Activated CD8-positive, alpha-beta memory T cell treated with anti-CD3 and anti-CD28 coated beads for 1 hour (primary cell): ENCODE measurements at places on chromosomes 5 and 9.
A peak's percentile ranks its signal among the peaks of the same experiment; 100 is the strongest.

- DNase-seq: peak; percentile 88
Measured at GRCh38 chr9:127224883-127225739, 39.5 kb upstream of the GARNL3 start.

DNA sequence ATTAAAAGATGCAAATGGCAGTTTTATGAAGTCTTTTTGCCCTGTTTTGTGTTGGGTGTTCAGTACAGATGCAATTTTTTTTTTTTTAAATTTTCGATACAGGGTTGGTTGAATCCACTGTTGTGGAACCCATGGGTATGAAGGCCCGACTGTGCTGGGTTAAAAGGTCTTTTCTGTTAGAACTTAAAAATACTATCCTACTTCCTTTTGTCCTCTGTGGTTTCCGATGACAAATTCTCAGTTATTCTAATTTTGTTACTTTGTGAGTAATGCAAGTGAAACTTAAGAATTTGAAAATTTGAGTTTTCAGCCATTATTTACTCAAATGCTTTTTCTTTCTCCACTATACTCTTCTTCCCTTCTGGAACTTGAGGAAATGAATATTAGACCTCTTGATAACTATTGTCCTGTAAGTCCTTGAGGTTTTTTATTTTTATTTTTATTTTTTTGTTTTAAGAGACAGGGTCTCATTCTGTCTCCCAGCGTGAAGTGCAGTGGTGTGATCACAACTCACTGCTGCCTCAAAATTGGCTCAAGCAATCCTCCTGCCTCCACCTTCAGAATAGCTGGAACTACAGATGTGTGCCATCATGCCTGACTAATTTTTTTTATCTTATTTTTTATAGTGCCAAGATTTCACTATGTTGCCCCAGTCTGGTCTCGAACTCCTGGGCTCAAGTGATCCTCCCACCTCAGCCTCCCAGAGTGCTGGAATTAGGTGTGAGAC is 67.5 kb downstream of the ZCCHC7 start:
- no peak for DNase-seq

GRCh38 chr5:57416278-57416994 is 66.2 kb downstream of the ACTBL2 start:
- DNase-seq: no peak

GRCh38 chr9:27474305-27474704 is 49.8 kb upstream of the IFNK start:
- no peak for DNase-seq

GRCh38 chr9:19748278-19749126 is 40.3 kb downstream of the SLC24A2 start:
- no peak for DNase-seq

DNA sequence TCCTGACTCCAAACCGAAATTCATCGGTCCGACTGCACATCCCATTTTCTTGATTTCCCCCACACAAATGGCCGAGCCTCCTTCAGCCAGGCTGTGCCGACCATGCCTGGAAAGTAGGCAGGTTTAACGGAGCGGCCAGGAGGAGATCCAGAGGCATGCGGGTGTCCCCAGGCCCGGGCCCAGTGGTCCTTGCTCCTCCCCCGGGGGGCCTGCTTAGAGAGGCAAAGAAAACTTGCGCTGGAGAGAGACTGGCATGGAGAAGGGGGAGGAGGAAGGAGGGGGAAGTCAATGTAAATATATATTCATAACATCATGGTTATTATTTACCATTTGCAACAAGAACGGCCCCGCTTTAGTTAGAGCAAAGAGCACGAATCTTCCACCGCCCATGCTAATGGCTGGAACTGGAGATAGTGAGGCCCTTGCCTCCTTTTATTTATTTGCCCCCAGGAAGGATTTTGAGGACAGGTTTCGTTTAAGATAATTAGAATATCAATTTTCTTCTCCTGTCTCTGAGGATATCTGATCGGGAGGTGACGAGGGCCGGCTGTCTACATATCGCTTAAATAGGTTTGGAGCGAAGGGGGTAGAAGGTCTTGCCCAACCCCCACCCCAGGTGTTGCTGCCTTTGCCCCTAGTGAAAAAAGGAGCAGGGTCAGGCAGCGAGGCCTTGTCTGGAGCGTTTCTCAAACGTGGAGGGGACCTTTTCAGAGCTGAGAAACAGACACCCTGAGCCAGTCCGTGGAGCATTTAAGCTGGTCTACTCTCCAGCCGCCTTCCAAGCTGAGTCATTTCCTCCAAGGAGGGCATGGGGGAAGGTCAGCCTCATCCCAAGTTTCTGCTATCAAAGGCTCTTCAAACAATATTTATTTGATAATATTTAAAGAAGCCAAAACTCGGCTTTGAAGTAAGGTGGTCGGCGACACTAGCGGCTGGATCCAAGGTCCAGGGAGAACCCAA is 2.5 kb downstream of the BARHL1 start:
- no peak for DNase-seq

DNA sequence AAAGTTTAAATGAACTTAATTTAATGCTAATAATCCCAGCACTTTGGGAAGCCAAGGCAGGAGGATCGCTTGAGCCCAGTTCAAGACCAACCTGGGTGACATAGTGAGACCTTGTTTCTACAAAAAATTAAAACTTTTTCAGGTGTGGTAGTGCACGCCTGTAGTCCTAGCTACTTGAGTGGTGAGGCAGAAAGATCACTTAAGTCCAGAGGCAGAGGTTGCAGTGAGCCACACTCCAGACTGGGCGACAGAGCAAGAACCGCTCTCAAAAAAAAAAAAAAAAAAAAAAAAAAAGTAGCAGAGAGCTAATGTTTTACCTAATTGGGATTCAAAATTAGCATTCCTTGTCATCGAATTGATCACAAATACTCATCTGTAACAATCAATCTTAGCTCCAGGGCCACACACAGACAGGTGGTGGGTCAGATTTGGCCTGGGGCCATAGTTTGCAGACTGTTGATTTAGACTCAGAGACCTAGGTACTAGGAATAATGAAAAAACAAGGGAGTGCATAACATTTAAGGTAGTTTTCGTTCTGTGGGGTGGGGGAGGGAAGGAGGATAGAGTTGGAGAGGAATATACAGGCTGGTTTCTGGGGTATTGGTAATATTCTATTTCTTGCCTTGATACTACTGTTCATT is 21.4 kb downstream of the HSDL2 start:
- no peak for DNase-seq

GRCh38 chr5:144085381-144085780 is 85.1 kb downstream of the YIPF5 start:
- DNase-seq: no peak

DNA sequence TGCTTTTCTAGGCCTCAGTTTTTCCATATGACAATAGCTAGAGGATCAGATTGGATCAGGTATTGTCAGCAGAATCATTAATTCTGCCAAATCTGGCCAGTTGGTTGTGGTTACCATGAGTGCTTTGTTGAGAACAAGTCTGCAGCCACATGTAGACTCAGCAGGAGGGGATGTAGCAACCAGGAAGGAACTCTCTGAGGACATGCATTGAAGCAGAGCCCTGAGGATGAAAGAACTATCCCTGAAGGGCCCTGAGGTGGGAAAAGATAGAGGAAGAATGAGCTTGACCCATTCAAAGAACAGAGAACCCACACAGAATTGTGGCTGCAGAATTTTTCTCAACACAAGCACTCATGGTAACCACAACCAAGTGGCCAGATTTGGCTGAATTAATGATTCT is 60.1 kb upstream of the AFAP1L1 start:
- DNase-seq: no peak

DNA sequence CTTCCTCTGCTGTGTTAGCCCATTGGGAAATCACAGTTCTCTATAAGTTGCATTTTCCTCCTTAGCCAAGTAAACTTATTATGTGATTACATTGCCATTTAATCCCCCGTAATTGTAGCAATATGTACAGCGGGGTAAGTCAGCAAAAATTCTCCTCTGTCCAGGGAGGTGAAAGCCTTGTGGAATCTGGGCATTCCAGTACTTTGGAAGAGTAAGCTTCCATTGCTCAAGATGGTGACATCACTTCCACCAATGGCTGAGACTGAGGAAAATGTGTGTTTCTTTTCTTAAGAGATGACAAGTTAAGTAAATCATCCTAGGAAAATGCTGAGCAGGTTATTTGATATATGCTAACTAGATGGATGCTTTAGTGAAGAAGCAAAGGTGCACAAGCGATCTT is 436.7 kb downstream of the CETN3 start:
- no peak for DNase-seq

DNA sequence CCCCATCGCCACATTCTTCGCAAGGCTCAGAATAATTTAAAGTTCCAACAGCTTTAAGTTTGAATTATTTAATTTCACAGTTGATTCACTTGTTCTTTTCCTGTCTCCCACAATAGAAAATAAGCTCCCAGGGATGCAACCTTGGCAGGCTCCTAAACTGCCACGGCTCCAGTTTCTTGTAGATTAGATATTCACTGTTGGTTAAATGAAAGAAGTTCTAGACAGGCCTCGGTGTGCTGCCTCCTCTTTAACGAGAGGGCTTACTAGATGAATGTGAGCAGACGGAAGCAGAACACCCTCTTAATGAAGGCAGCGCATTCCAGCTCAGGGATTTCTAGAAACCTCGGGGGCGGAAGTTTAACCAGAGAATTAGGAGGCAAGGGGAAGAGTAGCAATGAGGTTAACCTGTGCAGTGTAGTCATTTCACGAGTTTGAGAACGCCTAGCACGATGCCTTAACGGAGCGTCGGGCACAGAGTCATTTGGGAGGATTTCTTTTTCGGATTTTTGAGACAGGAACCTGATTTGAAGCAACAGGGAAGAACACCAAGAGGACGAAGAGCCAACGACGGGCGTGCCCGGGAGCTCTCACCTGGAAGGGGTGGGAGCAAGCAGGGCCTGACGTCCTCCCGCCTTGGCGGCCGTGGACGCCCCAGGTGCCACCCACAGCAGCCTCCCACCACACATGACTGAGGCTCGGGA is 637 bp upstream of the SMC5 start:
- no peak for DNase-seq

DNA sequence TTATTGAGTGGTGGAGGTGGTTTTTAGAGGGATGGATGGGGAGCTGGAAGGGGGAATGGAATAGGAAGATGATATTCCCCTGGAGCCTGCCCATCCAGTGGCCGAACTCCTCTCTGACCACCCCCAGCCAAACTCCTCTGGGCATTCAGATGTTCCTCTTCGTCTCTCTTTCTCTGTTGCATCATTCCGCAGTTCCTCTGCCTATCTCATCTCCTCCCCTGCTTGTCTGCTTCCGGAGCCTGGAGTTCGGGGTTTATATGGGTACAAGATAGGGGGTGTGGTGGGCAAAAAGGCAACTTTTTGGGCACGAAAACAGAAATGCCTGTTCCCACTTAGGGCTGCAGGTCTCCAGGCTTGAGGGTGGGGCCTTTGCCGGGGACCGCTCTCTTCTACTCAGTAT is 12.2 kb upstream of the CDK5RAP2 start:
- DNase-seq: no peak

DNA sequence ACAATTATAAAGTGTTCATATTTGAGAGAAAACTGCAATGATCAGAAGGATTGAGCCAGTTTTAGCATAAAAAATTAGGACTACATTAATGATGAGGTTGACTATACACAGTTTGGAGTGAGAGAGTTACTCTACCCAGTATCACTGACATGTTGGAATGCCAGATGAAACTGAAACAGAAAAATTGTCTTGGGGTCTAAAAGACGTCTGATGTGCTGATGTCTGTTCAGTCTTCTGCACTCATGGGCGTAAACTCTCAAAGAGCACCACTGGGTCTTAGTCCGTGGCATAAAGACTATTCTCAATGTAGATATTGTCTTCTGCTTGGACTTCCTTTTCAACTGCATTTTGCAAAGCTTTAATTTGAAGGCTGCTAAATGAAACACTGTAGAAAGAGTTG is 29.5 kb downstream of the HAVCR1 start:
- DNase-seq: no peak

DNA sequence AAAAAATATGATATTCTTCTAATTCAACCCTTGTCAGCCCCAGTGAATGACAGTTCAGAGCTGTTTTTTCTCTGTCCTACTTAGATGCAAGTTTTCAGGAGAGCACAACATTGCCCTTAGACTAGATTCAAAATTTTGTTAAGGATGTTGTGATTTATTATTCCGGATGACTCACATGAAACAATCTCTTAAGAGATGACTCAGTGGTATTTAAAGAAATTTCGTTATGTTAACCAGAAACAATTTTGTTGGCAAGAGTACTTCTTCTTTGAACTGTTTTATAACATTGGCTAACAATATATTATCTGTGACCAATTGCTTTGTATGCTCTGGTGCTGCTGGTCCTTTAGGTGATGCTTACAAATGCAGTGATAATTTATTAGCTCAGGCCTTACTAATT is 132.0 kb downstream of the IZUMO3 start:
- DNase-seq: no peak

GRCh38 chr9:112012026-112012902 is 115.7 kb downstream of the UGCG start:
- no peak for DNase-seq

GRCh38 chr9:100689635-100690034 is 111.8 kb downstream of the CAVIN4 start:
- no peak for DNase-seq

GRCh38 chr9:124858330-124859046 is 3.3 kb downstream of the RPL35 start:
- no peak for DNase-seq

DNA sequence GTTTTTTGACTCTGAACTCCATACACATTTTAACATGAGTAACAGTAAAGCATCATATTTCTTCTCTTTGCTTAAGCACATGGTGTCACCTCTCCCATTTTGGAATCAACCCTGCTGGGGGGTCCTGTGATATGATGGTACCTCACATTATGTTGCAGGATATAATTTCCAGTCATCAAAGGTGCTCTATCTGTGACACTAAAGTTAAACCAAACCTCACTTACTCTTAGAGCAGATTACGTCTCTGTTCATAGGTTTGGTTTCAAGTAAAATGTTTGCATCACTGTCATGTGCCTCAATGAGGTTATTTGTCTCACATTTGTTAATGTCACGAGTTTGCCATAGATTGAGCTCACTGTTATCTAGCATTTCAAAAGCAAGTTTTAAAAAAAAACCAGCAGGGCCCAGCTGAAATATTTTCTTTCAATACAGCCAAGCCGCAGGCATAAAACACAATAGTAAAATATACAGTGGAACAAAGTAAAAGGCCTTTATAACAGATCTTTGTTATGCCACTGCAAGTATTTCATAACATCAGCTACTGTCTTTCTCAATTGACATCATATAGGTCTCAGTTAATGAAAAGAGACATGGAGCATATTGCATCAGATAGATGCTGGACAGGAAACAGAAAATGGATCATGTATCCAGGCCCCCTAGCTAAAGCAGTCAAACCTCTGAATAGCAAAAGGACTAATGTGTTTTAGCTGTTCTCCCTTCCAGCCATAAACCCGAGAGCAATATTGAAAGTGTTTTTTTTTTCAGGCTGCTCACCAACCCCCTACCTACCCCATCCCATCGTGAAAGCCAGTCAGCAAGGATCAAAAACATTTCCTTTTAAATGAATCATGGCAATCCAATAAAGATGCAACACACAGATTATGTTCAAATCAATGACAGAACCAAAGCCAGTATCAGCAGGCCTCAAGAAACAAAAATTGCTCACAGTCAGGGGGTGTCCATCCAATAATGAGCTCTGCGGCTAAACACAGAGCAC is 182.1 kb upstream of the ITGA1 start:
- no peak for DNase-seq

DNA sequence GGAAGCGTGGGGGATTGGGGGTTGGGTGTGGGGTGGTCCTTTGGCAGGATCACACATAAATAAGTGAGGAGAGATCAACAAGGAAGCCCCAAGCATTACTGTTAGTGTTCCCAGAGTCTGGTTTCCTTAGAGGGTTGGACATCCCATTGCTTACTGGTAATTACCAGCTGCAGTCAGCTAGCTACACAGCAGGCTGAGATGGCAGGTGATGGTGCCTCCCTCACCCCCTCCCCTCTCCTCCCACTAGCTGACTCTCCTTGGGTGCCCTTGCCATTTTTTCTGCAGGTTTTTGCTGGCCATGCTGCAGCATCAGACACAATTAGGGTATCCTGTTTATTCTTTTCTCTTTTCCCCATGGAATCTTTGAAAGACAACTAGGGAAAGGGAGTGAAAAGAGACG is 107.5 kb upstream of the TLR4 start:
- DNase-seq: no peak
